ENCODE measurements at places on chromosomes 1 and 21.

- DNase-seq = peak; percentile 96
Observed at GRCh38 chr1:243393096-243393495, 137.3 kb downstream of the SDCCAG8 start.

- no peak for DNase-seq
Observed at GRCh38 chr1:221632072-221632471, 109.8 kb downstream of the DUSP10 start.

- no peak for DNase-seq
Observed at GRCh38 chr1:41609166-41609883, 124.8 kb upstream of the EDN2 start.

- no peak for DNase-seq
Observed at GRCh38 chr1:56646611-56647010, 1.5 kb downstream of the PRKAA2 start.

DNA sequence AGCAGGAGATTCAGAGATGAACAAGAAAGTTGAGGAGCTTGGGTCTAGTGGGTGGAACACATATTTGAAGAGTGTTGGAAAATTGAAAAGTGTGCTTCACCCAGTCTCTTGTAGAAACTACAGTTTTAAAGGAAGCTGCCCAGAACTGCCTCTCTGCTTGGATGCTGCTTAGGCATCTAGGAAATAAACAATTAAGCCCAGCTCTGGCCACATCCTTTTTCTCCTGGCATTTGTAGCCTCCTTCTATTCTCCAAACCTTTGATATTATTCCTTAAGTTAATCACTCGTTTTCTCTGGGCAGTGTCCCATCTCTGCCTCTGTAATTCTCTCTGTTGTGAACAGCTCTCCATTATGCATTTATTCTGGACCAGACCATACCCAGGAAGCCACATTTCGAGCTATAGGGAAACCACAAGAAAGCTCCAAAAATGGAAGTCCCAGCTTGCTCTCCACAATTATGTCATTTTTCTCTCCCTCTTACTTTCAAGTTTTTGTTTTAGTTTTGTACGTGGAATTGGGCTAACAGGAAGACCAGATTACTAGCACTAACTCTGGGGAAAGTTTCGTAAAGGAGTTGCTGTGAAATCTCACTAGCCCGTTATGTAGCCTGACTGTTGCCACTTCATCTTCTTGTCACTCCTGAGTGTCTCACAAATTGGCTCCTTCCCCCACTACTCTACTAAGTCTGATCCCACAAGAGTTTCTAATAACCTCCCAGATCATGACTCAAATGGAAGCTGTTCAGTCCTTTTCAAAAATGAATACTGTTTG, 102.2 kb downstream of the NTMT2 start:
- DNase-seq = no peak

GRCh38 chr21:40047993-40048730, 180.9 kb downstream of the PCP4 start:
- DNase-seq = no peak

GRCh38 chr1:12255913-12256312, 26.1 kb downstream of the VPS13D start:
- DNase-seq = no peak

- DNase-seq = no peak
Observed at GRCh38 chr1:227907439-227908015, 40.2 kb downstream of the WNT9A start.

DNA sequence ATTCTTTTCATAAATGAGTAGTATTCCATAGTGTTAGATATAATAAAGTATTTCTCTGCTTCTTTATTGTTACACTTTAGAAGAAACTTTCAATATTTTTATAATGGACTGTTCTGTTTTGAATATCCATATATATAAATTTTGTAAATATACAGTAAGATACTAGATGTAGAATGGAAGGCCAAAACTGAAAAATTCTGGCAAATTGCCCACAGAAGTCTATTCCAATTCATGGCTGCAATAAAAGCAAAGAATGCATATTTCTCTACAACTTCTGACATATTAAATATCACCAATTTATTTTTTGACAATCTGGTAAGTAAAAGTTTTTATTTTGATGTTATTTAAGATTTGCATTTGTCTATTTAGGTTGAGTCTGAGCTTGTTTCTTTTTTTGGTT, 532.5 kb downstream of the NCAM2 start:
- DNase-seq = no peak

DNA sequence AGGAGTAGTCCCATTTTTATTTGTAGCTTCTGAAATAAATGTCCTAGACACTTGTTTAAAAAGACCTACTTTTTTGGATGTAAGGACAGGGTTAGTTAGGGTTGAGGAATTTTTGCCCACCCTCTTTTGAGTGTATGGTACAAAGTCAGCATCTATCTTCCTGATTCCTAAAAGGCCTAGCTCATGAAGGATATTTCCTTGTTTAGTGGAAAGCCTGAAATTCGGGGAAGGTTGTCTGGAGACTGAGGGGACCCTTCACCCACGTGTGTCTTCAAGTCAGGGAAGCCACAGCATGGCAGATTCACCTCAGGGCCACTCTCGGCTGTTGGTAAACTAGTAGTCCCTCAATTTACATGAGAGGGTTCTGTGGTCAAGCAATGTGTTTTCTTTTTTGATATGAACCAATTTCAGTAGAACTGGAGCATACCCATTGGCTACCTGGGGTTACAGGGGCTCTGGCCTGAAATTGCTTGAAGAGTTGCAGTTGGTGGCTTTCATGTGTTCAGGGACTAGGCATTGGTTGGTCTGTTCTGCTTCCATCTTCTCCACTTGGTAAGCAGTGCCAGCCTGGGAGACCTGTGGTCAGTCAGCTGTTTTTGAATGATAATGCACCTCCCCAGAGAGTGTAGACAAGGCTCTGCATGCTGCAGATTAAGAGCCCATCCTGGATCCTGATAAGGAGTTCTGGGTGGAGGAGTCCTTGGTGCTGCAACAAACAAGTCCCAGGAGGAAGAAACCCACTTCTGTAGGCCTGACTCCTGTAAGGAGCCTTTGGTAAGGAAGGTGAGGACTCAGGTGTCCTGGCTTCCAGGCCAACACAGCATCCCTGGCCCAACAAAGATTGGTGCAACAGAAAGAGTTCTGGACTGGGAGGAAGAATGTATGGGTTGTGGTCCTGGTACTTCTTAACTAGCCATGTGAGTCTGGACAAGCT, 6.3 kb downstream of the BTG2 start:
- DNase-seq = no peak

GRCh38 chr1:179807291-179807690, 64.2 kb downstream of the FAM163A start:
- DNase-seq = no peak

DNA sequence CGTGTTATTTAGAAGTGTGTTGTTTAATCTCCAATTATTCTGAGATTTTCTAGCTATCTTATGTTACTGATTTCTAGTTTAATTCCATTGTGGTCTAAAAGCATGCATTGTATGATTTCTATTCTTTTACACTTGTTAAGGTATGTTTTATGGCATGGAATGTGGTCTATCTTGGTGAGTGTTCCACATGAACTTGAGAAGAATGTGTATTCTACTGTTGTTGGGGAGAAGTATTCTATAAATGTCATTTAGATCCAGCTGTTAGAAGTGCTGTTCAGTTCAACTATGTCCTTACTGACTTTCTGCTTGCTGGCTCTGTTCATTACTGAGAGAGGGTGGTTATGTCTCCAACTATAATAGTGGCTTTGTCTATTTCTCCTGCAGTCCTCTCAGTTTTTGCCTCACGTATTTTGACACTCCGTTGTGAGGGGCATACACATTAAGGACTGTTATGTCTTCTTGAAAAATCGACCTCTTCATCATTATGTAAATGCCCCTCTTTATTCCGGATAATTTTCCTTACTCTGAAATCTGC, 12.0 kb upstream of the PLA2G5 start:
- DNase-seq = no peak

DNA sequence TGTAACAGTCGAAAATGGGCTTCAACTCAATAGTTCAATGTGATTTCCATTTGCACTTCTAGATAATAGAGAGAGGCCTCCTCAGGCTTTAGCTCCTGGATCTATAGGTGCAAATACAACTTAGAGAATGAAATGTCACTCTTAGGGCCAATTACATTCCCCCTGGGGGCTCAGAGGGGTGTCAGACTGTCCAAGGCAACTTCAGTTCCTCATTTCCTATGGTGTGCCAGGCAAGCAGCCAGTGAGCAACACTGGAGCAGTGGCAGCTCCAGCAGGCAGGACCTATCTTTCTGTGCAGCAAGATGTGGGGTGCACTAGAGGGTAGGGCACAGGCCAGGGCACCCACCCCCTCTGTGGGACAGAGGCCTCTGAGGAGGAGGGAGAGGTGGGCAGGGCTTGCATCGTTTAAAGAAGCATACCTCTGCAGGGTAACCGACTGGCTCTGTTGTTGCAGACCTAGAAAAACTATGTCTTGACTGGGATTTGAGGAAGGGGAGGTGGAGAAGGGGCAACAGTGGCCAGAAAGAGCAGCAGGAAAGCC, 97.3 kb downstream of the SUSD4 start:
- DNase-seq = no peak

DNA sequence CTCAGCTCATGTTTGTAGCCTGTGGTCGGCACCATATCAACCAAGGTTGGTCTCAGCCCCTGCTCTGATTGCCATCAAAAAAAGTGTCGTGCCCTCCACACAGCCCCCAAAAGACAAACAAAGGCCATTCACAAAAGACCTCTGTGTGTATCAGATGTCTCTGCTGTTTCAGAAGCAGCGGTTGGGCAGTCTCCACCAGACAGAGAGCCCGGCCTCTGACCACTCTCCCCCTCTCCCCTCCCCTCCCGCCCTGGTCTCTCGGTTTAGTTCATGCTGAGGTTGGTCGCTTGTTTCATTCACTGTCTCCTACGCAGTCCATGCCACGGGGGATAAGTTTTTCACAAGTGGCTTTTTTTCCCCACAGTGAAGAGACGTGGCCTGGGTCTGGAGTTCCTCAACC, 27.1 kb downstream of the ACTA1 start:
- DNase-seq = no peak

DNA sequence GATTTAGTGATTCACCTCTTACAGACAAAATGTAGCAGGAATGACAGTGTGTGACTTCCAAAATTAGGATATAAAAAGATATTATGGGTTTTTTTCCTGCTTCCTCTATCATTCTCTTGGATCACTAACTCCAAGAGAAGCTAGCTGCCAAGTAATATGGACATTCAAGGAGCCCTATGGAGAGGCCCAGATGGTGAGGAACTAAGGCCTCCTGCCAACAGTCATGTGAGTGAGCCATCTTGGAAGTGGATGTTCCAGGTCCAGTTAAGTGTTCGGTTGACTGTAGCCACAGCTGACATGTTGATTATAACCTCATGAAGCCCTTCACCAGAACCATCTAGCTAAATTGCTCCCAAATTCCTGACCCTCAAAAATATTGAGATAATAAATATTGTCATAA, 38.8 kb downstream of the CD160 start:
- peak; percentile 98 for DNase-seq

DNA sequence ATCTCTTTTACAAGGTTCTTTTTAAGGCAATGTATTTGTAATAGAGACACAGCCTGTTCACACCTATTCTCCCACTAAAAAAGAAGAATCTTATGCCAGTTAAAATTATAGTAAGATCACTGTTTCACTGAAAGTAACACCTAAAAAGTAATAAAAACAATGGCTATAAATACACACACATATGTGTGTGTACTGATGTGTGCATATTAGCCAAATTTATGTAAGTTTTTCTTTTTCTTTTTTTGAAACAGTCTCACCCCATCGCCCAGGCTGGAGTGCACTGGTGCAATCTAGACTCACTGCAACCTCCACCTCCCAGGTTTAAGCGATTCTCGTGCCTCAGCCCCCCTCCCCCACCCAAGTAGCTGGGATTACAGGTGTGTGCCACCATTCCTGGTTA, 56.8 kb upstream of the SLC30A10 start:
- DNase-seq = no peak

DNA sequence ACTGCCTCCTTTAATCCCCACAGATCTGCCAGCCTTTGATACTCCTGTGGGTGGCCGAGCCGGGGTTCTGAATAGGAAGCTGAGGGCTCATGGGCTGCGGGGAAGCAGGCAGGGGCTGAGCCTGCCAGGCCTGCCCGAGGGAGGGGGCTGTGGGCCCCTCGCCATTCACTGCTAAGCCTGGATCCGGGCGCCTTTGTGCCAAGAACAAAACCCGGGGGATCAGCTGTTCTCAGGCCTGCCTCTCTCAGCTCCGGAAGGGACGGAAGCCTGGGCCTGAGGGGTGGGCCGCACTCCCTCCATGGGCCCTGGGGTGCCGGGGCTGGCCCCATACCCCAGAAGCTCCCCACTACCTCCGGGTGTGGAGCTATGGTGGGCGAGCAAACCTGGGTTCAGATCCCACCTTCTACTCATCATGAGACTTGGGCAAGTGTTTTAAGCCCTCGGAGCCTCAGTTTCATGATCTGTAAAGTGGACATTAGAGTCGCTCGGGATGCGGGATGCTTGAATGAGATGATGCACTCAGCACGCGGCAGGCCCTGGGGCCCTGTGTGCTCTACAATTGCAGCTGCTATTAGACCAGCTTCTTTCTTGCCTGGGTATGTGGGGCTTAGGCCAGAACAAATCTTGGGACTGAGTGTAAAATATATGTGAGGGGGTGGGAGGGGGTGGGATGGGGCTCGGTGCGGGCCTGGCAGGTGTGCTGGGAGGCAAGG, 19.2 kb upstream of the EPHA2 start:
- DNase-seq = no peak

GRCh38 chr1:11273595-11274234, 717 bp downstream of the UBIAD1 start:
- DNase-seq = no peak

DNA sequence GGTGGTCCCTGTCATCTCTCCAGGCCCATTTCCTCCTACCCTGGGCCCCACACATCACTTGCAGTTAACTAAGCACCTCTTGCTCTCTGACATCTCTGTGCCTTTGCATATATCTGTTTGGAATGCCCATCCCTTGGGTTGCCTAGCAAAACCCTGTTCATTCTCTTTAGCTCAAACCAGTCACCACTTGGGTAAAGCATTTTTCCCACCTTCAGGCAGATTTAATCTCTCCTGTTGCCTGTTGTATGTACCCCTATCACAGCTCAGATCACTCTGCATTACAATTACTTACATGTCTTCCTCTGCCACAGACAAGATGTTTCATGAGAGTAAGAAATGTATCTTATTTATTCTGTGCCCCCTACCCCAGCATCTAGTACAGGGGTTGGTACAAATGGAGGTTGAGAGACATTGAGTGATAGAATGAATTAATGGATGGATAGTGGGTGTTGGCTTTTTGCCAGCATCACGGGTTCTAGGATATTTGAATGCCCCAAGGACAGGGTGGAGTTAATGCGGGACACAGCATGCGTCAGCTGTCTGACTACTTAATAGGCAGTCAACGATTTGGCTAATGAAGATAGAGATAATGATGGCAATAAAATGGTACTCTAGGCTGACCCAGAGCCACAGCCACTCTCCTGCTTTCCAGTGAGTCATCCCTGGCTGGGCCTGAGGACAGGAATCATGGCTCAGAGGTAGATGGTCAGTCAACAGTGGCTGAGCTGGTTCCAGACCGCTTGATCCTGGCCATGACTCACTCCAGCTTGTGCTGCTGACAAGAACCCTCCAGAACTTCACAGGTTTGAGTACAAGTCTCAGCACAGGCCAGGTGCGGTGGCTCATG, 6.5 kb downstream of the NR0B2 start:
- DNase-seq = no peak

- peak; percentile 56 for DNase-seq
Observed at GRCh38 chr1:224170748-224171478, 12.1 kb upstream of the DEGS1 start.

GRCh38 chr1:62144238-62144831, 50.3 kb upstream of the L1TD1 start:
- DNase-seq = peak; percentile 84

- peak; percentile 66 for DNase-seq
Observed at GRCh38 chr1:45654540-45655280, 30.9 kb upstream of the CCDC17 start.

- DNase-seq = peak; percentile 47
Observed at GRCh38 chr1:169892176-169892926, 1.3 kb downstream of the SCYL3 start.
